Liver (tissue), 10 donors: ENCODE measurements at places on chromosomes 6 and 20.

- DNase-seq, result no peak
Measured at GRCh38 chr6:20717743-20718142, 183.5 kb downstream of the CDKAL1 start.

- no peak for DNase-seq
Measured at GRCh38 chr20:2507875-2508630, 662 bp downstream of the ZNF343 start.

DNA sequence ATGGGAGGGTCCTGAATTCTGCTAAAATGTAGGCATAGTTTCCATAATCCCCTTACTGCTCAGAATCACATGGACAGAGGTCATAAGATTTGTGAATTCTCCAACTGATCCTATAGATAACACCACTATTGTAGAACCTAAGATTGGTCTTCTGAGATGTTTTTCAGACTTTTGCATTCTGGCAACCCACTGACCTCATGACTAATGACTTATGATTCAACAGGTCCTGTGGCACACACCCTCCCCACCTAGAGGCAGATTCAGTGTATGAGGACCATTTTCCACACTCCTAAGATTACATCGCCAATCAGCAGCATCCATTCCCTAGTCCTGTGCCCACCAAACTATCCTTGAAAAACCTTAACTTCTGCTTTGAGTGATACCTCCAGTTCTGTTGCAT lies 207.2 kb downstream of the BTBD9 start:
- no peak for DNase-seq

DNA sequence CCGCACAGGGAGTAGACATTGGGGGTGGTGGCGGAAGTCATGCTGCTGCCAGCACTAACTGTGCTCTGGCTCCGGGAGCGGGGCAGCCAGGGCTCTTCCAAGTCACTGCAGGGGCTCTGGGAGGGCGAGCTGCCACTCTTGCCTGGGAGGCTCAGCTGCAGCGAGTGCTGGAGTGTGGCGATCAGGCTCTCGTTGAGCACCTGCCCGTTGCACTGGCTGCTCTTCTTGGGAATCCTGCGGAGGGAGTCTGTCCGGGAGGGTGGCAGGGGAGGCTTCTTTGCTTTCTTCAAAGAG lies 28.0 kb downstream of the HEBP2 start:
- DNase-seq, result no peak

DNA sequence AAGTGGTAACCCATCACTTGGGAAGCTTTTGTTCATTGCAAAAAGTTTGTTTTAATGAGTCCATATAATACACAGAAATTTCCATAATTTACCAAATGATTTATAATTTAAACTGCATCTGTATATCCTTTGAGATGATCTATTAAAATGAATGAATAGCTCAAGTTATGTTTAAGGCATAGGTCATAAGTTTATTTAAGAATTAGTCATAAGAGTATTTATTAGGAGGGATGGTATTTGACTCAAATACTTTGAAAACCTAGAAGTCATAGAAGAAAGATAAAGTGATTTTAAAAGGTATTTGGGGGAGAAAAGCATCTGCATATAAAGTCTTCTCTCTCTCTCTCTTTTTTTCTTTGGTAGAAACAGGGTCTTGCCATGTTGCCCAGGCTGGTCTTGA lies 388.5 kb downstream of the CDKAL1 start:
- no peak for DNase-seq

GRCh38 chr20:35893942-35894341 lies 60.4 kb downstream of the SCAND1 start:
- DNase-seq, result no peak

DNA sequence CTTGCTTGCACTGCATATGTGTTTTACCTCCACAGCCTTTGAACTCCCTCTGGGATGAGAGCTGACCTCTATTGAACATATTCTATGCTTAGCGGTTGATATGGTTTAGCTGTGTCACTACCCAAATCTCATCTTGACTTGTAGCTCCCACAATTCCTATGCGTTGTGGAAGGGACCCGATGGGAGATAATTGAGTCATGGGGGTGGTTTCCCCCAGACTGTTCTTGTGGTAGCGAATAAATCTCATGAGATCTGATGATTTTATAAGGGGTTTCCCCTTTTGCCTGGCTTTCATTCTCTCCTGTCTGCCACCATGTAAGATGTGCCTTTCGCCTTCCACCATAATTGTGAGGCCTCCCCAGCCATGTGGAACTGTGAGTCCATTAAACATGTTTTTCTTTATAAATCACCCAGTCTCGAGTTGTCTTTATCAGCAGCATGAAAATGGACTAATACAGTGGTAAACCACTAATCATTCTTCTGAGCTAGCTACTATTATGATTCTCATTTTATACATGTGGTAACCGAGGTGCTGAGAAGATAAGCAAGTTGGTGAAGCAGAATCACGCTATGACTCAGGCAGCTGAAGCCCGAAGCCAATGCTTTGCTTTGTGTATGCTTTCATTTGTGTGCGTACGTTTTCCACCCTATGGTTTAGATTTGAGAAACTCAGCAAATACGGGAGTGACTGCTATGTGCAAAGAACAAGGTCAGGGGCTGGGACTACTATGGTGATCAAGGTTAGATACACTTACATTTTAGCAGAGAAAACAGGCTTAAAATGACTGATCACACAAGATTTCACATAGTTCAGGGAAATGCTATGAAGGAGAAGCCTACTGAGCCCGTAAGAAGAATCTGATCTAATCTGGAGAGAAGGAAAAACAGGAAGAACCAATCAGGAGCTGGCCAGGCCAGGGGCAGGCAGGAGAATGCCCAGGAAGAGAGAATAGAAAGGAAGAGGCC lies 363.5 kb downstream of the ESR1 start:
- no peak for DNase-seq

DNA sequence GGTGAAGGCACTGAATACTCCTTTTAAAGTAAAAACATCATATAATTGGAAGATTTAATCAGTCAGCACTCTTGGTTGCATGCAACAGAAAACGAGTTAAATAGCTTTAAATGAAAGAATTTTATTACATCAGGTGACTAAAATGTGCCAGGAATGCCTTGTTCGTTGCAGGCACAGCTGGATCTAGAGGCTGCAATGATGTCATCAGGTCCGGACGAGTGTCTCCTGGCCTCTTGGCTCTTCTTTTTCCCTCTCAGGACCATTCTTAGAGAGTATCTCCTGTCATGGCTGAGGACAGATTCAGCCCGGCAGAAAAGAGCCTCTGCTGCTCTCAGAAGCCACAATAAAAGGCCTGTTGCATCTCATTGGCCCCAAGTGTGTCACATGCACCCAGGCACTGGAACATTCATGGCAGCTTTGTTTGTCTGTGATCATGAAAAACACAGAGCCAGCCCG lies 510.7 kb upstream of the SULF2 start:
- no peak for DNase-seq

- DNase-seq, result no peak
Measured at GRCh38 chr6:7904654-7905319, 5.8 kb downstream of the TXNDC5 start.

GRCh38 chr6:80541886-80542285 lies 435.4 kb downstream of the BCKDHB start:
- DNase-seq, result no peak

- no peak for DNase-seq
Measured at GRCh38 chr20:18904192-18904591, 90.6 kb downstream of the SCP2D1 start.

- DNase-seq, result no peak
Measured at GRCh38 chr20:44552950-44553908, 29.1 kb upstream of the PKIG start.

DNA sequence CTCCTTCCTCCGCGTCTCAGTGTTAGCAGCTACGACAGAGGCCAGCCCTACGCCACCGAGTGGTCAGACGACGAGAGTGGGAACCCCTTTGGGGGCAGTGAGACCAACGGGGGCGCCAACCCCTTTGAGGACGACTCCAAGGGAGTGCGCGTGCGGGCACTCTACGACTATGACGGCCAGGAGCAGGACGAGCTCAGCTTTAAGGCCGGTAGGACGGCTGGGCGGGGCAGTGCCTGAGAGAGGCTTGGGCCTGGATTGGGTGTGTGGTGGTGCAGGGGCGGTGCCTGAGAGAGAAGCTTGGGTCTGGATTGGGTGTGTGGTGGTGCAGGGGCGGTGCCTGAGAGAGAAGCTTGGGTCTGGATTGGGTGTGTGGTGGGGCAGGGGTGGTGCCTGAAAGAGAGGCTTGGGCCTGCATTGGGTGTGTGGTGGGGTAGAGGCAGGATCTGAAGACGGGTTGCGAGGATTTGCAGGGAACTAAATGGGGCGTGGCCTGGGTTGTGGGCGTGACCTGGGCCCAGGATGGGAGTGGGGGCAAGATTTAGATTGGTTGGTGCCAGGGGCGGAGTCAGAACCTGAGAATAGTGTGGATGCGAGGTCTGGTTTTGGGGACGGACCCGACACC lies 24.4 kb downstream of the SPDEF start:
- no peak for DNase-seq

- DNase-seq, result no peak
Measured at GRCh38 chr20:33337531-33338165, 54.6 kb downstream of the BPIFB1 start.

DNA sequence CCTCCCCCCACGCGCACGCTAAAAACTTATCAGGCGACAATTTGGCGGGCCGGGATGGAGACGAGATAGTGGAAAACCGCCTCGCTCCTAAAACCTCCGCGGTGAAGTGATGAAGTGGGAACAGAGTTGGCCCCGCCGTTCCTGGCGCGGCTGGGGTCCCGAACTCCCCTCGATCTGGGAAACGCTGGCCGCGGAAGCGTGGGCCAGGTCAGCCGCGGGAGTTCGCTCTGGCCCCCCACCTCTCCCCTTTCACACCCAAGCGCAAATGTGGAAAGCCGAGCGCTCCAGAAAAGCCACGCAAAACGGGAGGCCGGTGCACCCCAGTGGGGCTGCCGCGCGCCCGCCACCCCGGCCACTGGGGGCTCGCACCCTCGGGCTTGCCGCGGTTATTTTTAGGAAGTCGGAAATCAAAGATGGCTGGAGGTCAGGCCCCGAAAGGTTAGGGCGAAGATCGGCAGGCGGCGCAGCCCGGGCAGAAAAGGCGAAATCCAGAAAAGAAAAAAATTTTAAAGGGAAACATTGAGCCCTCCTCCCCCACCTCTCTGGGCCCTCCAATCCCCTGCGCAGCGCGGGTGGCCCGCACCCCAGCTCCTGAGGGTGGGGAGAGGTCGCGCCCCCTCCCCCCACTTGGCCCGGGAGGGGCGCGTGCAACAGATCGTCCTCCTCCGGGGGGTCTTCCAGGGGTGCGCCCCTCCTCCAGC lies 1.0 kb downstream of the SALL4 start:
- peak; percentile 43 for DNase-seq

GRCh38 chr20:11546939-11547338 lies 370.8 kb upstream of the BTBD3 start:
- no peak for DNase-seq

DNA sequence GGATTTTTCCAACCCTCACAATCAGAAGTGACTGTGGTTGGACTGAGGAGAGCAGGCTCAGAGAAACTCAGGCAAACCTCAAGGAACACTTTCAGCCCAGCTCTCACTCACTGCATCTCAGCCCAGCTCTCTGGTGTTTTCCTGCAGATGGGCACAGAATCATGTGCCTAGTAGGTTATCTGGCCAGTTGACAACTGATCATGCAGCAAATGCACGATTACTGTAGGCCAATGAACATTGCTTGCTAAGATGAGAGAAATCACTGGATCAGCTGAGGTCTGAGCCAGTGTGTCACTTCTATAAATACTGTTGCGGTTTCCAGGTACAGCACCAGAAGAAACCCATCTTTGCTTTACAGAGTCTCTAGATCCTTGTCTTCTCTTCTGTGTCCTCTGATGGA lies 540.5 kb downstream of the CD83 start:
- no peak for DNase-seq

DNA sequence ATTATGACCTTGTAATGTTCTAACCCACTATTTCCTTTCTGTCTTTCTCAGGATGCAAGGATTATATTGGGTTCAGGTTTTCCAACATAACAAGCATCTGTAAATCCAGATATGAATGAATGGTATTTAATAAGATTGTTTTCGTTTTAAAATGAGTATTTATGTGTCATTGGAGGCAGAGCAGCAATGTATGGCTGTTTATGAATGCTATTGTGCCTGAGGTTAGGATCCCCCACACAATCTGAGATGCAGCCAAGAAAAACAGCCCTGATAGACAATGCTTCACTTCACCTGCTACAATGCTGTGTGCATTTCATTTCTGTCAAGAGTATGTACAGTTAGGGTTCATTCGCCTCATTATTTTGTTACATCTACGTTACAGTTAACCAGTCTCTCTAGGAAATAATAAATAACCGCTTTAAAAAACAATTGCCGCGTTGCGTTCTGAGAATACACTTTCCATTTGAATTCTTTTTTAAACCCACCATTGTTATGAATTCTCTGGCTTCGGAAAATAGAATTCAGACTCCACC lies 19.6 kb downstream of the TFAP2A start:
- no peak for DNase-seq

DNA sequence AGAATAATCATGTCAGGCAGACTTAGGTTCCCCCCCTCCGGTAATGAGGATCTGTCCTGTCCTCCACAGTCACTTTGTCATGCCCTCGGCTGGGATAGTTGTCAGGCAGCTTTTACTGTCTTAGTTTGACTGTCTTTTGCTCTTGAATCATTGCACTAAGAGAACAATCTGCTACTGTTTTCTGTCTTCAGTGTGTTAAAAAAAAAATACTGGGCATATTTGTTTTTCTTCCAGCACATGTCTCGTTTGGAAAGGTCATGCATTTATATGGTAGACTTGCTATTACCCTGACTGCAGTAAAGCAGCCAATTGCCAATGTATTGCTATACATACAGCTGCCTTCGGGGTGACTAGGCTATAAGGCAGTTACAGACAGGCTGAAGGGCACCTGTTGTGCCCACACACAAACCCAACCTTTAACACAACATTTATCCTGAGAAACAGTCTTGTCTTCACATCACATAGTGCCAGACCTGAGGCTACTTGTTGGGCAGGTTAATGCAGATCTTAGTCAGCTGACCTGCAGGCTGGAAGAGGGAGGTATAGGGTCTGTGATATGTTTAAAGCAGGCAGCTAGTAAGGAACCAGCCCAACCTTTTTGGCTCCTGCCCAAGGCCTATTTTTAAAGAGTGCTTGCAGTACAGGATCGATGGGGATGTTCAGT lies 26.7 kb downstream of the ARFGEF3 start:
- no peak for DNase-seq

GRCh38 chr6:82741325-82741995 lies 324.2 kb downstream of the UBE3D start:
- no peak for DNase-seq

- no peak for DNase-seq
Measured at GRCh38 chr6:77397561-77397960, 65.7 kb downstream of the HTR1B start.
